ENCODE measurements at places on chromosomes 6 and 20. TPM values are rescaled to one million over a fixed set of nuclear protein-coding genes. Genes with fewer than 3 reads are reported as not detected.
A peak's percentile ranks its signal among the peaks of the same experiment; 100 is the strongest.

DNA sequence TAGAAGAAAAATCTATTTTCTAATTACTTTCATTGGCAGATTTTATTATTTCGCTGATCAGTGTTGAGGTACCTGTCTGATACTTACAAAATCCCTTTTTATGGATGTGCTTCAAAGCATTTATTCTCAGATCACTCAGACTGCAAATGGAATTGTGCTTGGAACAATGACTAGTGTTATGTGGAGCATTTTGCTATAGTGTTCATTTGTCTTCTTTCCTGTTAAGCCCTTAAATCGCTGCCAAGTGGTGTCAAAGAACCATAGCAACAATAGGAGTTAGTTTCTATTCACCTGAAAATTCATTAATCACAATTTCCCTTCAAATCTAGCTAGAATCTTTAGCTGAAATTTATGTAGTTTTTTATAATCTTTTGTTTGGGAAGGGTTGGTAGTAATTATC lies 29.8 kb downstream of the SMPDL3A start:
- H3K27me3 ChIP-seq: no peaks in the 10 kb centered on the region
- no peak overlapping the region for H3K4me3 ChIP-seq
- no peaks in the 10 kb centered on the region for H3K36me3 ChIP-seq
- H3K27ac ChIP-seq: no peak overlapping the region
- no peak for DNase-seq
- H3K4me1 ChIP-seq: no peaks in the 10 kb centered on the region

DNA sequence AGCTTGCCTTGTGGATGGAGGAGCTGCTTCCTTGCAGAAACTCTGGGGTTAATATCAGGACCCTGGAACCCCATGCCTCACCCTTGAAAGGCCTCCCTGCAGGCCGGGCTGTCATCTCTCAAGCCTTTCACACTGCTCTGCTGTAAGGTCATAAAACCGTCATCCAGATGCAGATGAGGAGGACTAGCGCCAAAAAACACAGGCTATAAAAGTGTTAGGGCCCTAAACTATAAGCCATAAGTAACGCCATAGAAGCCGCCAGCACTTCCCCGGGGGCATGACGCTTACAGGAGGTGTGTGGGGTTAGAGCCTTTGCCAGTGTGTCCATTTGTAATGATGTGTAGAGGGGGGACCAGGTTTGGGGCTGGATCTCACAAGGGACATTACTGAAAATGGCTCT lies 47.6 kb downstream of the CDH4 start:
- no peak for DNase-seq
- no peaks in the 10 kb centered on the region for H3K27me3 ChIP-seq
- no peaks in the 10 kb centered on the region for H3K4me1 ChIP-seq
- H3K36me3 ChIP-seq: no peaks in the 10 kb centered on the region

DNA sequence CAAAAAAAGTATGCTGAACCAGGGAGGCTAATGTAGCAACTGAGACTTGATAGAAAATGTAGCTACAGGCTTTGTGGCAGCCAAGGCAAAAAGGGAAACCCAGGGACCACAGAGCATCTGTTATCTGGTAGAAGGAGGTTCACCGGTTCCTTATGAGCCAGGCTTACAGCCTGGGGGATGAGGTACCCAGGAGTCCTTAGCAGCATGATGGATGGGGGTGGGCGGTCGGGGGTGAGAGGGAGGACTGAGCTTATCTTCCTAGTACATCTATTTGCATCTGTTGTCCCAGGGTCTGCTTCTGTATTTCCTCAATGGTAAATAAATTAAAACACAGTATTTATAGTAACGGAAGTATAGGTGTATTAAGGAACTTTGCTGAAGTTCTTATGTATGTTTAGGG lies 1.1 kb upstream of the GDAP1L1 start:
- H3K4me1 ChIP-seq: peaks cover 4% of the 10 kb centered on the region
- H3K27me3 ChIP-seq: peaks cover 28% of the 10 kb centered on the region
- DNase-seq: no peak
- no peak overlapping the region for H3K4me3 ChIP-seq
- H3K36me3 ChIP-seq: no peaks in the 10 kb centered on the region

CCN2 gene
- total RNA-seq: not detected

- no peak for DNase-seq
- H3K27me3 ChIP-seq: peaks cover 3% of the 10 kb centered on the region
These were observed 106.1 kb downstream of the CEBPB start for GRCh38 chr20:50296450-50297375.

DNA sequence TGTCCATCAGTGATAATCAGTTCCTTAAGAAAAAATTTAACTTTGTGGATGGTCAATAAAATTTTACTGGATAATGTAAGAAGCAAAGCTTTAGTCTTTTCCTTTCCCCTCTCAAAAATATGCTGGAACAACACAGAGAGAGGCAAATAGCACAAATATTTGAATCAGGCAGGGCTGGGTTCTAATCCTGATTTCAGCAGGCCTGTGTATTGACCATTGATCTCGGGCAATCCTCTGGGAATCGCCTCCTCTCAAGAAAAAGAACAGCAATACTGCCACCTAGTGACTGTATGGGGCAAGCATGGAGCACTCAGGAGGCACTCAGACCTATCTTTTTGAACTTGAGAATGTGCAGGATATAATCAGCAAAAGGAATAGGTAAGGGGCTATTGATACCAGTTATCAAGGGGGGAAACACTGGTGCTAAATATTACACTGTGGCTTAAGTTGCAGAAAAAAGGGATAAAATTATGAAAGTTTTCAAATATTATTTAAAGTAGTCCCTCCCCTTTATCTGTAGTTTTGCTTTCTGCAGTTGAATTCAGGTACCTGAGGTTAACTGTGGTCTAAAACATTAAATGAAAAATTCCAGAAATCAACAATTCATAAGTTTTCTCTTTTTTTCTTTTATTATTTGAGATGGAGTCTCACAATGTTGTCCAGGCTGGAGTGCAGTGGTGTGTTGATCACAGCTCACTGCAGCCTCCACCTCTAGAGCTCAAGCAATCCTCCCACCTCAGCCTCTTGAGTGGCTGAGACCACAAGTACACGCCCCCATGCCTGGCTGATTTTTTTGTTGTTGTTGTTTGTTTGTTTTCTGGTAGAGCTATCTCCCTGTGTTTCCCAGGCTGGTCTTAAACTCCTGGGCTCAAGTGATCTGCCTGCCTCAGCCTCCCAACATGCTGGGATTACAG lies 91.8 kb upstream of the NHSL1 start:
- DNase-seq: peak; percentile 56
- H3K27ac ChIP-seq: no peak overlapping the region
- H3K4me1 ChIP-seq: peaks cover 28% of the 10 kb centered on the region
- H3K36me3 ChIP-seq: no peaks in the 10 kb centered on the region

DNA sequence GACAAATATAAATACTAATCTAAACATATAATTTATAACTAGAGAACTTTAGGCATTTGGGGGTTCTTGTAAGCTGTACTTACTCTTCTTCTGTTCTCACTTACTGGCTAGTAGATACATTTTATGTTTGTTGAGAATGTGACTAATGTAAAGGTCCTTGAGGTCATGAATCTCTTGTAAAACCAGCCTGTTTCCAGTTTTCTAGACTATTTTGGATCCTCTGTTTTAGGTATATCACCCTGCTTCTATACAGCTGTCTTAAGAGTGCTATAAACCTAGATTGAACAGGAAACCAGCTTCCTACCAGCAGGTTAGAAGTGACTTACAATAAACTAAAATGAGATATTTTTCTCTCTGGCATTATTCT lies 134.2 kb downstream of the PLCB4 start:
- DNase-seq: no peak
- H3K27me3 ChIP-seq: no peaks in the 10 kb centered on the region
- no peaks in the 10 kb centered on the region for H3K36me3 ChIP-seq
- H3K27ac ChIP-seq: no peak overlapping the region
- H3K4me1 ChIP-seq: no peaks in the 10 kb centered on the region

GRCh38 chr20:54263116-54263690 lies 55.3 kb downstream of the PFDN4 start:
- no peak for DNase-seq
- H3K27ac ChIP-seq: no peak overlapping the region
- peaks cover 11% of the 10 kb centered on the region for H3K27me3 ChIP-seq
- H3K4me3 ChIP-seq: no peak overlapping the region
- H3K4me1 ChIP-seq: no peaks in the 10 kb centered on the region

DNA sequence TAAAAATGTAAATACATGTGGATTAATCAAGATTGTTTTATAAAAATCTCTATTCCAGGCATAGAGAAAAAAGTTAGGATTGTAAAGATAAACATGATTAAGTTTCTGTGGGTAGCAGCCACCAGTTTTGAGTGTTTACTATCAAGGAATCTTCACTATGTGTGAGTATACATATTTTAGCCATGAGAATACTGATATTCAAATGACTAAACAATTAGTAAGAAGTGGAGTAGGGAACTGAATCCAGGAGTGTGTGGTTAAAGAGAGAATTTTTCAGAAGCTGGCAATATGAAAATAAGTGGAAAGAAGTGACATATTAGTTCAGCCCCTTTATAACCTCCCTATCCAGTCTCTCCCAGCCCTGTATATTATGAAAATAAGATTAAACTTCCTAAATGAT lies 10.3 kb downstream of the ELOVL2 start:
- H3K4me1 ChIP-seq: no peaks in the 10 kb centered on the region
- DNase-seq: no peak
- H3K36me3 ChIP-seq: no peaks in the 10 kb centered on the region

DNA sequence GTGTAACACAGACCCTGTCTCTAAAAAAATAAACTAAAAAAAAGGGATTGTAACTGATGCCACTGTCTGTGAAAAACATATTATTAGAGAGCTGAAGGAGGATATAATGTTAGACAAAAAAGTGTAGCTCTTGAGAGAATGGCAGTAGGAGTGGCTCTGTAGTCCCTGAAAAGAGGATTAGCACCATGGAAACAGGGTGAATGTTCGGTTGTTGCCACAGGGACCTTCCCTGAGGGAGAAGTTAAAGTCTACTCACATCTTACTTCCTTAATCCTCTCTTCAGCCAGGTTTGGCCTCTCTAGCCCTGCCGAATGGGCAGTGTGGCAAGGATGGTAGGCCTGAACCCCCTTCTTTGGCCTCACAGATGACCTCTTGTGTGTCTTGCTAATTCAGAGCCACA lies 12.1 kb downstream of the SCAND1 start:
- H3K4me1 ChIP-seq: no peaks in the 10 kb centered on the region
- no peak for DNase-seq
- peaks cover 11% of the 10 kb centered on the region for H3K36me3 ChIP-seq
- no peak overlapping the region for H3K4me3 ChIP-seq
- no peak overlapping the region for H3K27ac ChIP-seq

DNA sequence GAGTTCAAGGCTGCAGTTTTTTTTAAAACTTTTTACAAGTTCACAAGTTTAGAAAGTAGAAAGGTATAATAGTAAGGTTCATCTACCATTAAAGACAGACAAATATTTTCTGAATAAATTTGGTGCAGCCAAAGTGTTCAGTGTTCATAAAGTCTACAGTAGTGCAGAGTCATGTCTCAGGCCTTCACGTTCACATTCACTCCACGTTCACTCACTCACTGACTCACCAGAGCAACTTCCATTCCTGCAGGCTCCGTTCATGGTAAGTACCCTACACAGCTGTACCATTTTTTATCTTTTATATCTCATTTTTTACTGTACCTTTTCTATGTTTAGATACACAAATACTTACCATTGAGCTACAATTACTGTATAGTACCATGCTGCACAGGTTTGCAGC lies 67.6 kb downstream of the B4GALT5 start:
- no peaks in the 10 kb centered on the region for H3K27me3 ChIP-seq
- DNase-seq: no peak
- peaks cover 27% of the 10 kb centered on the region for H3K36me3 ChIP-seq
